Astrocyte of the spinal cord (primary cell): ENCODE measurements at places on chromosomes 6 and 20.

GRCh38 chr6:2780102-2780737 is 15.0 kb downstream of the WRNIP1 start:
- DNase-seq = no peak

DNA sequence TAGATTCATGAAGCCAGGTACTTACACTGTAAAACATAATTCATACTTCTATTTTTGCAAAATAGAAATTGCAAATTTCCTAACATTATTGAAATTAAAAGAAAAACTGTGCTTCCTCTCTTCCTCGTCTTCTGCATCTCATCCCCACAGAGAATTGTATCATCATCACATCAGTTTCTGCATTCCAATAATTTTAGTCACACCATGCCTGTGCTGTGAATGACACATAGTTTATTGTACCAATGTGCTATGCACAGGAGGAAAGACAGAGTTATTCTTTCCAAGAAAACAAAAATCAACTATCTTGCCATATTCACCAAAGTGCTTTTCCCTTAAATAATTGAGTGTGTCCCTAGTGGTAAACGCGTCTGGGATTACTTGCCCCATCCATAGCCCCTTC is 38.1 kb upstream of the FAM135A start:
- peak; percentile 36 for DNase-seq

DNA sequence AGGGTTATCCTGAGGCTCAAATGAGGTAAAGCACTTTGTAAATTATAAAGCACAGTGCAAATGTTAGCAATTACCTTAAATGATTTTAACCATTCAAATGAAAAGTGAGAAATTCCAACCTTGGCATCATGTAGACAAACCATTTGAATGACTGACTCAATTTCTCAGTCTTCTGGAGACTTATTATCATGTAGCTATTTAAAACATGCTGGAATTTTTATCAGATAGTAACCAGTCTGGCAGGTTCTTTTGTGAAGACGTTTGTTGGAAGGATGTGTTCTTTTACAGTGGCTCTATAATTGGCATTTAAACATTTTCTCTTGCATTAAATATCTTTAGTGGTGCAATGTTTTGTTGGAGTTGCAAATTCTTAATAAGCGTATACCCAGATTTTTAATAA is 386.6 kb downstream of the NKAIN2 start:
- no peak for DNase-seq

DNA sequence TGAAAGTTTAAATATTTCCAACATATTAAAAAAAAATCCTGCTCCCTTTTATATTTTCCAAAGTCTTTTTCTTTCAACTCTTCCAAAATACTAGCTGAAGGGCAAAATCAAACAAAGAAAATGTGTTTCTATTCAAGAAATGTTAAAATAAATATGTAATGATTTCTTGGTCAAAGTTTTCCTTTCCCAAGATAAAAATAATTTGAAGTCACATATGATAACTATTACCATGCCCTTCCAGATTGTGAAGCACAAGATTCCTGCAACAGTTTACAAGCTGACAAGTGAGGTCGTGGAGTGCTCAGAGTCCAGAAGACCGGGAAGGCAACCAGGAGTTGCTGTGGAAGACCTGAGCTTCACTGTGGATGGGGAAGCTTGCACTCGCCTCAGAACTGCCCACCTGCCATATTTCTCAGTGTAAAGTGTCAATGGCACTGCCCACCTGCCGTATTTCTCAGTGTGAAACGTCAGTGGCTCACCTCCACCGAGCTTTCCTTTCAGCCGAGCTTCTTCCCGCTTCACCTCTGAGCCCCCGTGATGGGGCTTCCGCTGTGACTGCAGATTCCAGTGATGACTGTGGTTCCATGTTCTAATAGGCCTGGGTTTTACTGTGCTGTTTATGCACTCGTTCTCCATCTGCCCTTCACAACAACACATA is 160.5 kb downstream of the THBS2 start:
- no peak for DNase-seq

GRCh38 chr20:36988494-36988966 is 37.0 kb upstream of the SAMHD1 start:
- DNase-seq = peak; percentile 25

DNA sequence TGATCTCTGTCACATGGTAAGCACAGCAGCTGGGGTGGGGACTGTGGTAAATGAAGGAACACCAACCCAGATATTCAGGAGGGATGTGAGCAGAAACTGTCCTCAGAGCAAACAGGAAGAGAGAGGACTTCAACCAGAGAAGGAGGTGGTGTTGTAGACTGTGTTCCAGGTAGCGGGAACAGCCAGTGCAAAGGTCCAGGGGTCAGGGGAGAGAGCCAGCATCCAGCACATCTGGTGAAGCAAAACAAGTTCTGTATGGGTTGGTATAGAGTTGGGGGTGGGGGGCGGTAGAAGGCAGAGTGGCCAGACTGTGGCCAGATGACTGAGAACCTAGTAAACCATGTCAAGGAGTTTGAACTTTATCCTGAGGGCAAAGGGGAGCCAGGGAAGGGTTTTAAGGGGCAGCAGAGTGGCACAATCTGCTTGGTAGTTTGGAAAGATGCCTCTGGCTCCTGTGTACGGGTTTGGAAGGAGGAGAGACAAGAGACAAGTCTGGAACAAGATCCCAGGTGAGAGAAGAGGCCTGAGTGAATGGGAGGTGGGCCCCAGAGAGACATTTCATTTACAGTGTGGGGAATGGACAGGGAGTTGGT is 27.8 kb upstream of the TTPAL start:
- DNase-seq = no peak

DNA sequence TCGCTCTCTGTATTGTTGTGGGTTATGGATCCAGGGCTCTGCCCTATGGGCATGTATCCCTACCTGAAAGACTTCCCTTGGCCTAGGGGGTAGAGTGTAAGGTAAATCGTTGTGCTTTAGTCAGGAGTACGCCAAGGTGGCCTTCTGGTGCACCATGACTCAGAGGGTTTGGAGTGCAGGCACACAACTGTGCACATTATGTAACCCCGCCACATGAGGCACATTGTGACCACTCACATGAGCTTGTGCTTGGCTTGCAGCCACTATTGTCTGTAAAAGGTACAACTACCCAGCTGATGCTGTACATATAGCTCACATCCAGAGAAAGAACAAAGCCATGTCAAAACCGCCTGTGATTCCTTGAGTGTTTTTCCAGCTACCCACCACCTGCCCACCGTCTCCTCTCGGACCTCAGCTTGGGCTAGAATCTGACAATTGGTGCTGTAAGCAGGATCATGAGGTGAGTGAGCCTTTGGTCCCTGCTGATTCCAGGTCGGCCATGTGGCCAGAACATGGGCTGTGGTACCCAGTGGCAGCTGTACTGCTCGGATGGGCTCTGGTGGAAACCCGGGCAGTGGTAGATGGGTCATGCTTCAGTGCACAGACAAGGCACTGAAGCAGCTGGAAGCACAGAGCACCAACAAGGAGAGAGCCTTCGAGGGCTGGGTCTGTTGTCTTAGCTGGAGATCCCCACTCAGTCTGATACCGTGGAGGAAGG is 33.8 kb downstream of the HDDC2 start:
- DNase-seq = no peak

- DNase-seq = no peak
Observed at GRCh38 chr6:70725817-70726415, 58.2 kb downstream of the SMAP1 start.
